Activated naive CD4-positive, alpha-beta T cell treated with anti-CD3 and anti-CD28 coated beads, Interleukin-2, amount 50 U/mL, for 72 hours (primary cell): ENCODE measurements at places on chromosomes 16 and 17.

- DNase-seq, result no peak
These were observed 799.0 kb downstream of the KCNJ2 start for GRCh38 chr17:70968302-70968701.

DNA sequence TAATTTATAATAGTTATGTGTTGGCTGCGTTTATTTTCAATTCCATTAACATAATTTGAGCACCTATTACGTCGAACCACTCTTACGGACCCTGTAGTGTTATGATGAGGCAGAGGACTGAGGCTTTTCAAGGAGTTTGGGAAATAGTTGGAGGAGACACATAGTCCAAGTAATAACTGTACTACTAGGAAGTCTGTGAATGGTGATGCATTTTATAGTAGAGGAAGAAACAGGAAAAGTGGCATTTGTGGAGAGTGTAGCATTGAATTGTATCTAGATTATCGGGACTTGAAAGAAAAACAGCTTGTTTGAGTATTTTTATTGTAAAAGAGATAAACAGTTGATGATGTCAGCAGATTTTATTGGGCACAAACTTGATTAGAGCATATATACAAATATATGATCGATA lies 1.7 kb downstream of the NFATC3 start:
- DNase-seq, result no peak

DNA sequence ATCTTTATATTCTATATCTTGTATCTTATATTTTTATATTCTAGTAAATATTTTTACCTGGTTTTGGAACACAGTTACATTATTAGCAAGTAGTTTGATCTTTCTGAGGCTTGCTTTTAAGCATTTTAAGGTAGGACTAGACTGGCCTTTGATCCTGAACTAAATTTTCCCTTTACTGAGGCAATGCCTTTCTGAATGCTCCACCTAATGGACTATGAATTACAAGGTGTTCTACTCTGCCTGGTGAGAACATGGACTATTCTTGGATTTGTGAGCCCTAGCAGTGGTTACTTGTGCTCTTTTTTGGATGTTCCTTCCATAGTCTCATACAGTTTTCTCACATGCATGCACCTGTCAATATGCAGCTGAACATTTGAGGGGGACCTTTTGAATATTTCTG lies 32.5 kb upstream of the SMIM36 start:
- DNase-seq, result no peak

DNA sequence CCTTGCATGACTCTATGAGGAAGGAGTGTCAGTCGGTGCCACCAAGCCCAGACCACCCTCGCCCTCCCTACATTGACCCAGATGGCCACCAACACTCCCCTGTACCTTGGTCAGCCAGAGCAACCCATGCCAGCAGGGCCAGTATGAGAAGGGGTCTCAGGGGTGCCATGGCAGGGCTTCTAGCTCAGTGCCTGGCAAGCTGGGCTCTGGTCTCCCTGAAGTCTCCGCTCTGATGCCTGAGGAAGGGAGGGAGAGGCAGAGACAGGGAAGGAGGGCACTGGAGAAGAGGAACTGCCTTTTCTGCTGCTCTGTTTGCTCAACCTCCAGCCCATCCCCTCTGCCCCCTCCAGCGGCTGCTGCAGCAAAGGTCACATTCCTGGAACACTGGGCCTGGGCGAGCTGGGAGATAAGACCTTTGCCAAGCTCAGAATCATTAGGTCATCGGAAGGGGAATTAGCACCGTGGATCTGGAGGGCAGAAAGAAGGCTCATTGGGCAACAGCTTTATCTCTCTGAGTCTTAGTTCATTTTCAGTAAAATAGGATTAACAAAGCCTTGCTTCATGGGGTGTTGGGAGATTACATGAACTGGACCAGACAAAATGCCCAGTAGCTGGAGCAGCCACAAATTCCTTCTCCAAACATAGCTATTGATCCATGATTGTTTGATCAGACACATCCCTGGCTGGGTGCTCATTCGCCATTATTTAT lies at the start of gene VTN:
TSS of gene VTN (minus strand) at position 273 of the 709 bp plus-strand sequence. CDS start at position 169, 104 bp downstream.
- no peak for DNase-seq

DNA sequence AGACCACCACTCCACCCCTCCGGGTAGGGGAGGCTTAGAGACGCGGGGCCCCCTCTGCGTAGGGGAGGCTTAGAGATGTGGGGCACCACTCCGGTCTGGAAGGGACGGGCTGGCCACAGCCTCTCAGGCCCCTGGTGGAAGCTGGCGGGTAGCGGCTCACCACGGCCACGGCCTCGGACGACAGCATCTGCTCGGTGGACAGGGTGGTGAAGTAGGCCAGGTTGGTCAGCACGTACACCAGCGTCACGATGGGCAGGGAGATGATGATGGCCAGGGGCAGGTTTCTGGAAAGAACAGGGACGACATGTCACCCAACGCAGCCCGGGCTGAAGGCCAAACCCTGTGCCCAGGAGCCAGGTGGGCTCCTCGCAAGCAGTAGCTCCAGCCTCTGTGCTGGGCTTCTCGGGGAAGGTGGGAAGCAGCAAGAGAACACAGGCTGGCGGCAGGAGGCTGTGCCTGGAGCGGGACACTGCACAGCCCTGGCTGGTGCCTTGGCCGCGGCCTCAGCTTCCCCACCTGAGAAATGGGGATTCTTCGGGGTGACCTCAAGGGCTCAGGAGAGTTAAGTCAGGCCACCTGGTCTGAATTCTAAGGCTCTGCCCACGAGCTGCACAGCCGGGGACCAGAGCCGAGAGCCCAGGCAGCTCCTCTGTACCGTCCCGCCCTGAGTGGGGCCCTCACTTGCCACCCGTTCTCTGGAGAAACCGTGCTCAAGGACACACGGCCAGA lies 29.6 kb downstream of the SLC7A5 start:
- no peak for DNase-seq
